ENCODE measurements at places on chromosomes 3 and 15.

GRCh38 chr3:79661896-79662295, 105.9 kb downstream of the ROBO1 start:
- no peak for DNase-seq

DNA sequence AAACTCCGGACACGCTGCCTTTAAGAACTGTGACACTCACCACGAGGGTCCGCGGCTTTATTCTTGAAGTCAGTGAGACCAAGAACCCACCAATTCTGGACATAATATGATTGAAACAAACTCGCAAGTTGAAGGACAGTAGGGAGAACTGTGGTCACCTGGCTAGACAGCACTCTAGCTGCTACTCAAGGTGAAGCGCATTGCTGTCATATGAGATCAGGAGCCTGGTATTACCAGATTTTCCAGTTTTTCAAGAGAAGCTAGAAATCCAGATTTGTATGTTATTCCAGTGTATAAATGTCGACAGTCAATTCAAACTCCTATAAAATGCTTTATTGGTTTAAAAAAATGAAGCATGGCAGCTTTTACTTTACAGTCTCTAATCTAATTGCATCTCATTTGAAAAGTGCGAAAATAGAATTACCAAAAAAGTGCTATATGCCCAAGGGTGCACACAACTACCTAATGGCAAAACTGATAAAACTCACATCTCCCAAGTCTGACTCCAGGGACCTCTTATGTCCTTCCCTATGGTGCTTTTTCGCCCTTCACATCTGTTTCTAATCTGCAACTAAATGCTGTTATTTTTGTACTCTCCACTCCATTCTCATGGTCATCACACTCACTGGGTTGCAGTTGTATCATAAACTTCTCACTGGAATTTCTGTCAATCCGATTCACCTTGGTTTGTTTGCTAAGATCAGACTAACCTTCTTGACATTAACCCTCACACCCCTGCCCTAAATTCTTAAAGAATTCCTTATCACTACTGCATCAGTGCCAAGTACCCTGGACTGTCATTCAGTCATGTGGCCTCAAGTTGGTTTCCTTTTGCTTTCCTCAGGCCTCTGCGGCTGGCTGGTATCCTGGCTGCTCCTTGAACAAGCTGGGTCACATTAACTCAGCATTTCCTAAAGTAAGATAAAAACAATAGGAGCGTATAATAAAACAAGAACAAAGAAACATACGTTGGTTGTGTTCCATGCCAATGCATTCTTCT, 31.5 kb upstream of the ARHGEF26 start:
- DNase-seq: no peak

GRCh38 chr3:60323180-60323579, 928.1 kb downstream of the FHIT start:
- no peak for DNase-seq

DNA sequence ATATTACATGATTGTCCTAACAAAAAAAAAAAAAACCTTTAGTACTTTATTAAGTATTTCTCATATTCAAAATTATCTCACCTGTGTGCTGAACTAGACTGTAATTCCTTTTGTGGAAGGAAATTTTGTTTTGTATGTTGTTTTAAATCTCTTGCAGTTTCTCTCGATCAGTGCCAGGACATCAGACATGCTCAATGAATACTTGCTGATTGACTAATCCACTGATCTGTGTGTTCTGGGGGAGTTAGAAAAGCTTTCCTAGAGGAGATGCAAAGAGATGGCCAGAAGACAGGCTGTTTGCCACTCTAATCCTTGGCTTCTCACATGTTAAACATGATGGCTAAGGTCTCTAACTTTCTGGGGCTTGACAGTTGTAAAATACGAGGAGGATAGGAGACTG, 233.3 kb upstream of the NR2E3 start:
- no peak for DNase-seq

DNA sequence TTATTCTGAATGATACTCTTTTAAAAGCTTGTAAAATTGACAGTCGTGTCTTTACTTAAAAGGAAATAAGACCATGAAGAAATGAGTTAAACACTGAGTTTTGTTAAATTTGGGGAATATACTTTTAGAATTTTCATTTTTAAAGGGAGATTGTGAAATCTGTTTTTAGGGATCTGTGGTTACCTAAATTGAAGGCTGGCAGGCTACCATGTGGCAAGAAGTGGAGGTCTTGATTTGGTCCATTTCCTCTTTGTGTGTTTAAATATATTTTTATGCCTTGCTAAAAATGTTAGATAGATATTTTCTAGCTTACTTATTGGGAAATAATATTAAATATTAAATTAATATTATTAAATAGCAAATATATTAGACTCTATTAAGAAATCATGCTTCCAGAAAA, 36.6 kb upstream of the SLC22A13 start:
- DNase-seq: no peak

GRCh38 chr3:46930945-46931403, 45.6 kb downstream of the CCDC12 start:
- no peak for DNase-seq

DNA sequence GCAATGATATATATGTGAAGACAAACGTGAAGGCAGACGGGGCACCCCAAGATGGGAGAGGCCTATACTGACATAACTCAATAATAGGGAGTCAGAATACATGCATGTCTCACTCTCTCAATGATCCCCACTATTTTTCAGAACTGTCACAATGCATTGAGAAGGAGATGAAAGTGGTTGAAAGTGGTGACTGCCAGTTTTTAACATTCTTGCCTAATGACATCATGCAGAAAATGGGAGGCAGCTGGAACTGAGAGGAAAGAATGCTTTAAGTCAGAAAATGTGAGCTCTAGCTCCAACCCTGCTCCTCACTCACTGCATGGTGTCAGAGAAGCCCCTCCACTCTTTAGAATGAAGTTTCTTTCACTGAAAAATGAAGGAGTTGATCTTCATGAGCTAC, 55.3 kb upstream of the P2RY1 start:
- no peak for DNase-seq

- no peak for DNase-seq
Measured at GRCh38 chr3:170741756-170742529, 128.1 kb downstream of the RPL22L1 start.

GRCh38 chr3:119013951-119014350, 20.7 kb downstream of the IGSF11 start:
- no peak for DNase-seq

- DNase-seq: no peak
Measured at GRCh38 chr3:197718891-197719290, 17.8 kb downstream of the RUBCN start.

GRCh38 chr3:181056136-181056732, 66.7 kb upstream of the DNAJC19 start:
- DNase-seq: no peak

GRCh38 chr3:65018801-65019200, 331.0 kb upstream of the ADAMTS9 start:
- no peak for DNase-seq

GRCh38 chr15:57017024-57017423, 98.6 kb downstream of the TCF12 start:
- DNase-seq: no peak

DNA sequence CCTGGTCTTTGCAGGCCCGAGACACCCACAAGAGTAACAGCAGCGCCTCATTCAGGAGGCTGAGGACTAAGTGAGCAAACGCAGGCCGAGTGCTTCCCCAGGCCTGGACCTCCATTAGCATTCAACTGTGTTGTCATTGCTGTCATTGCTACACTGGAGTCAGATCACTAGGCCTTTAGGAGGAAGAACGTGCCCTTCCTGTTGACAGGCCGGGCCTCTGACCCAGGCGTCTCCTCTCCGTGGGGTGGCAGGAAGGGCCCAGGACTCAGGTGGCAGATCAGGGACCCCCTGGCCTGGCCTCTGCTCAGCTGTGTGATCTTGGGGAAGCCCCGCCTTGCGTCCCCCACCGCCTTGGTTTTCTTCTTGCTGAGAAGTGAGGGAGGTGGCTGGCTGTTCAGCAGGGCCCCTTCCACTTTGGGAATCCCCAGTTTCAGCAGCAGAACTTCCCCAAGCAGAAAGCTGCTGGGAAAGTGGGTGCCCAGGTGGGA, 19.1 kb downstream of the ZDHHC19 start:
- no peak for DNase-seq

GRCh38 chr15:79025802-79026201, 64.8 kb downstream of the RASGRF1 start:
- no peak for DNase-seq

GRCh38 chr15:35867356-35867755, 321.4 kb upstream of the DPH6 start:
- DNase-seq: no peak

- DNase-seq: no peak
Measured at GRCh38 chr15:83652626-83653204, 1.2 kb upstream of the ADAMTSL3 start.

Data from stimulated activated CD8-positive, alpha-beta memory T cell treated with anti-CD3 and anti-CD28 coated beads, Interleukin-15, amount 100 ng/mL, for 4 hours (primary cell).